ENCODE measurements at places on chromosomes 5 and 9.

DNA sequence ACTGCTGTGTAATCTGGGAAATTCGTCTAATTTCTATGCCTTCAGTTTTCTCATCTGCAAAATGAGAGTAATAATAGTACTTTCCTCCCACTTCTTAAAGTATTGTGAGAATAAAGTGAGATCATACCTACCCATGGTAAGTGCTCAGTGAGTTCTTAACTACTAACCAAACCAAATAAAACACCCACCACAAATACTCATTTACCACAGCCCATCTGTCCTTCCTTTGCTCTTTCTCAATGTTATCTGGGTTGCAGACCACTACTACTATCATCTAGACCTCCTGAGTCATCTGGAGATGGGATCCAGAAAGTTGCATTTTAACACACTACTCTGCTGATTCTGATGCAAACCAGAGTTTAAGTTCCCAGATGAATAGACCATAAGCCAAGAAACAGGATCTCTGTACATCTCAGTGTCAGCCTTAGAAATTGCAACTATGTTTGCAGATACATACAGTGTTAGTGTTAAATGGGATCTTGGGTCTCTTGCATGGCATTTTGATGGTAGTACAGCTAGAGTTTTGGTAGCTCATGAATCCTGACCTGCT is 105.4 kb upstream of the ATP10B start:
- no peak for DNase-seq

GRCh38 chr5:141753971-141754713 is 72.1 kb upstream of the ARAP3 start:
- DNase-seq = no peak

GRCh38 chr5:1442222-1443145 is 2.8 kb downstream of the SLC6A3 start:
- no peak for DNase-seq

GRCh38 chr5:370959-371810 is 49.7 kb downstream of the AHRR start:
- DNase-seq = no peak

DNA sequence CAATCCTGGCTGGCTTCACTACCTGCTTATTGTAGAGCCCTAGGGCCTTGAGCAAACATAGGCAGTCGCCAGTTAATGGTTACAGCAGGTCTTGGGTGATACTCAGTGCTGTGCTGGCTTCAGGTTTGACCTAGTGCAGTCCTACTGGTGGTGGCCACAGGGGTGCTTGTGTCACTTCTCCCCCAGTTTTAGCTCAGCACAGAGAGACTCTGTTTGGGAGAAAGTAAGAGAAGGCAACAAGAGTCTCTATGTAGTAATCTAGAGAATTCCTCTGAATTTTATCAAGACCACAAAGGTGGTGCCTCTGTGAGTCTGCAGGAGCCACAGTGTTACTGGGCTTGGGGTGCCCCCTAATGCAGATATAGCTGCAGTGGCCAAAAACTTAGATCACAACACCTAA is 165.6 kb downstream of the CCDC171 start:
- no peak for DNase-seq

GRCh38 chr5:6803981-6804550 is 90.8 kb downstream of the TENT4A start:
- DNase-seq = no peak

GRCh38 chr5:149886060-149886459 is 58.5 kb downstream of the PDE6A start:
- no peak for DNase-seq

GRCh38 chr5:13910637-13911288 is 33.7 kb downstream of the DNAH5 start:
- DNase-seq = no peak

DNA sequence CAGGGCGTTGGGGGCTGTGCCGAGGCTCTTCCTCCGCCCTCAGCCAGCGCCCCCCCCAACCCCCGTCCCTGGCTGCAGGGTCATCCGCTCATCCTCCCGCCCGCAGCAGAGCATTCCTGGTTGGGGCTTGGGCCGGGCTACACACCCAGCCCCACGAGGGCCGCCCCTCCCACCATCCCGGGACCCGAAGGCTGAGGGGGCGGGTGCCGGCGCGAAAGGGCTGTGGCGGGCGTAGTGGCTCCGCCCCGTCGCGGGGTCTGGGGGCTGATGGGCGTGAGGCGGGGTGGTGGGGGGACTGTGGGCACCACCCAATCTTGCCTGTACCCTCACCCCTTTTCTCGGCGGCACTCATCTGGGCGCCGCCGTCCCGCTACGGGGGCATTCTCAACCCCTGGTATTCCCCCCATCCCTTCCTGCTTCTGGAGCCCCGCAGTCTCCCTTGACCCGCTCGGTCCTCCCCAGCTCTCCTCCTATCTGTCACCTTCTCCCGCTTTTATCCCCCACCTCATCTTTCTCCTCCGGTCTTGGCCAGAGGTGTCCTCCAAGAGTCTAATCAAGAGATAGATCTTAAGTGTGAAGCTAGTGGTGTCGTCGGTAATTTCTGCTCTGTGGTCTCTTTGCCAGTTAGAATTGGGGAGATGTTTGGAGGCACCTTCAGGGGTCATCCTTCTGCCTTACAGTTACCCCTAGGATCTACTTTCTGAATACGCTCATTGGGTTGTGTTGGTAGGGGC is 1.6 kb downstream of the FER start:
- no peak for DNase-seq

DNA sequence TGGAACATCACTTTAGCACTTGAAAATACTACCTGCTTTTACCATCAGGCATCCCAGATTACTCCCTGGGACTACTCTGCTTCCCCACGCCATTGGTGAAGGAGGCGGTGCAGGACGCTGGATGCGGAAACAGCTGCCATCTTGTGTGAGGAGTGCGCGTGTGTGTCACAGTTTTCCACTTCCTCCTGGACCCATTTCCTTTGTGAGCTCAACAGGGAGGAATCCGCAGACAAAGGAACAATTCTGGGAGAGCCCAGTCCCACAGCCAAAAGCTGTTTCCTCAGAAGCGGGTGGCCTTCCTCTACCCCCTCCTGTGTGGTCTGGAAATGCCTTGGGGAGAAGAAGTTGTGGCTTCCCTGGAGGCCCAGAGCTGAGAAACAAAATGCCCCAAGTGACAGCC is 16.8 kb downstream of the AFAP1L1 start:
- DNase-seq = no peak

DNA sequence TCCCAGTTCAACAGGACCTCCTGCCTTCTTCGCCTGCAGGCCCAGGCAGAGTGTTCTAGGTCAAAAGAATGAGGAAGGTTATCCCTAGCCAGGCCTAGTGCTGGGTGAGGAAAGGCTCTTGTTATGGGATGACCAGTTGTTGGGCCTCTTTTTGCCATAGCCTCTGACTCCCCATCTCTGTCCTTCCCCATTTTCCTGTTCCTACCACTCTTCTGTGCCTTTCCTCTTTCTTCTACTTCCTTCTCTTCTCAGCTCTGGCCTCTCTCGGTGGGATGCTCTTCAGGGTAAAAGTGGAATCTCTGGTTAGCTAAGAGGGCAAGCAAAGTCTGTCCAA is 1.2 kb upstream of the PCDH1 start:
- no peak for DNase-seq

DNA sequence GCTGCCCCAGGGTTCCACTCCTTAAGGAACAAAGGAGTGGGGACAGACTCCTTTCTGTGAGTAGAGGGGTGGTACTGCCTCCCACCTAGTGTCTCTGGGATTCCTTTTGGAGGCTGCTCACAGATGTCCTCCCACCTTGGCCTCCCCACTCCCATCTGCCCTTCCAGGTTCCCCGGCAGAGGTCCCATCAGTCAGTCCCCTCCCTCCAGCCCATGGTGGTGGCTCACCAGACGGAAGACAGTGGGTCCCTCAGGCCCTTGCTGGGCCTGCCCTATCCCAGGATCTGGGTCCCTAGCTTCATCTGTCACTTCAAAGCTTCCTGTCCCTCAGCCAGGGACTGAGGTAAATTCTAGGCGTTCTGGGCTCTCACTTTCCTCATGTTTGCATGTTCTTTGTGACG is 35.6 kb upstream of the NEK6 start:
- DNase-seq = no peak

GRCh38 chr9:129458663-129459546 is 162.0 kb downstream of the C9orf50 start:
- no peak for DNase-seq

DNA sequence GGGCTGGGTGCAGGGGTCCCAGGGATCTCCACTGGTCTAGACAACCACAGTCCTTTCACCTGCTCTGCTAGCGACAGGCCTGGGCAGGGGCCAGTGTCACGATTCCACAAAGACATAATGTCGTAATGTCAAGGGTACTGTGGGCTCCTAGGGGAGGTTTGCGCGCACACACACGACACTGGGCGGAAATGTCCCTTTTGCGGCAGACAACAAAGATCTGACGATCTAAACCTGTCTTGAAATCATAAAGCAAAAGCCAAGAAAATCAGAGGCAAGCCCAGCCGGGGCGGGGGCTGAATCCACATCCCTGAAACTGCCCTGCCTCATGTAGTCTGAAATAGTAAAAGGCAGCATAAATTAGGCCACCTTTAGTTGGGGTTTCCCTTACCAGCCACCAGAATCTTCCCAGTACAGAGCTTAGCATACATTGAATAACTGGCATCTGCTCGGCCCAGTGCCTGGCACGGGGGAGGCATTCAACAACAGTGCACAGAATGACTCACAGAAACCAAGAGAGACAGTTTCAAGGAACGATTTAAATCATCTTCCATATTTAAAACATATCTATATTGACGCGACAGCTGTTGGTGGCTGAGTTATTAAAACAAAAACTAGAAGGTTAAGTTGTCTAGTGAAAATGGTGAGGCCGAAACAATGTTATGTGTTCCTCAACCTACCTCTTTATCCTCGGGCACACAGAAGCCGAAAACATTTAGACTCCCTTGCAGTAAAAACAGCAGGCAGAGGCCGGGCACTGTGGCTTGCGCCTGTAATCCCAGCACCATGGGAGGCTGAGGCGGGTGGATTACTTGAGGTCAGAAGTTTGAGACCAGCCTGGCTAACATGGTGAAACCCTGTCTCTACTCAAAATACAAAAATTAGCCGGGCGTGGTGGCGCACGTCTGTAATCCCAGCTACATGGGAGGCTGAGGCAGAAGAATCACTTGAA is 151.0 kb downstream of the MYO10 start:
- no peak for DNase-seq

DNA sequence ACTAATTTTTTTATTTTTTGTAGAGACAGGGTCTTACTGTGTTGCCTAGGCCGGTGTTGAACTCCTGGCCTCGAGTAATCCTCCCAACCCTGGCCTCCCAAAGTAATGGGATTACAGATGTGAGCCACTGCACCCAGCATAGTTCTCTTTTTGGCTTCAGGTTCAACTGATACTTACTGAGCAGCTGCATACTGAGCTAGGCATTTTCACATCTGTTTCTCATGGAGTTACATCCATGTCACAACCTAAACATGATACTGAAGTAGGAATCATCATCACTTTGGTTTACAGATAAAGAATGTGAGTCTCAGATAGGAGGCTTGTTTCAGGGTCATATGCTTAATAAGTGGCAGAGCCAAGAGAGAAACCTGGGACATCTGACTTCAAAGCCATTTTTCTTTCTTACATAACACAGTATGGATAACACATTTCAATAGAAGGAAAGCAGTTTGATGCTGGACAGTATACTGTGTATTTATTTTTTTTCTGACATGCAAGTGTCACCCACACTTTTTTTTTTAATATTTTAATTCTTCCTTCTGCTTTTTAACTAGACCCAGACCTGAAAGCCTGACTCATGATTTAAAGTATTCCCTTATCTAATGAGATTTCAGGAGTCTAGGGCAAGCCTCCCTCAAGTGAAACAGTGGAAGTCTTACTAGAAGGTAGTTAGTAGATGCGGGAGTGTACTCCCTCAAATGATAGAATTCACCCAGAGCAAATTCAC is 90.8 kb downstream of the HACD4 start:
- no peak for DNase-seq

DNA sequence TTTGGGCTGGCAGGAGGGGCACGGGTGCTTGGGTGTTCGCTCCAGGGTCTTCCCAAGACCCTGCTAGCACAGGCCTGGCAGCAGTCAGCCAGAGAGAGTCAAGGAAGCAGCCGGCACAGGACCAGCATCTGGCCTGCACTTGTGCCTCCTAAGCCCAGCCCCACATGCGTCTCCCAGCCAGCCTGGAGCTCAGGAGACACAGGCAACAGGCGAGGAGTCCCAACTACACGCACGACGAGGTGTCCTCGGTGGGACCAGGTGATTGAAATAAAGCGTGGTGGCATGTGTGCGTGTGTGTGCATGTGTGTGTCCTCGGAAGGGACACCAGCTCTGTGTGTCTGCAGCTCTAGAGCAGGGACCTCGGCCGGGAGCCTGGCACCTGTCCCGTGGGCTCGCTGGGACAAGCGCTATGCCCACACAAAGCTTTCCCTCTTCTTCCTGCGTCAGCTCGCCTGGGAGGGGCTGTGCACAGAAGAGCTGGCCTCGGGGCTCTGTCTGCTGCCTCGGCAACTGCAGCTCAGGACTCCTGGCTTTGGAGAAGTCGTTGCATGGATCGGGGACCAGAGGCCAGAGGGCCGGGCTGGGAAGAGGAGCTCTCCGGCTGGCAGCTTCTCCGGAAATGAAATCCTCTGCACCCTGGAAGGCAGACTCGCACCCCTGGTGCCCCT is 14.7 kb upstream of the SLC9A3 start:
- no peak for DNase-seq

DNA sequence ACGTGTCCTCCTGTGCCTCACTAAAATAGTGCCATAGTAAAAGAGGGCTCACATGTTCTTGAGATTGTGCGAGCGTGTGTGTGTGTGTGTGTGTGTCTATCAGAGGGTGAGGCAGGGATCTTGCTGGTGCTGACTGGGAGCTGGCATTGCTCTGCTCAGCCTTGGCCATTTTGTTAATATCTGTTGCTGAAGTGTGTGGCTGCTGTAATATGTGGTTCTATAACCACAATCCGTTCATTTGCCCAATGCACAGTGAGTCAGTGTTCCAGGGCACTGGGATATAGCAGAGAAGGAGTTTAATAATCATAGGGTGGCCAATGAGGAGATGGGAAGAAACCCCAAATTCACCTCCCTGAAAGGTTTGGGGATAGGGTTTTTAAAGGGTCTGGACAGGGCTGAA is 61.3 kb downstream of the RASGRF2 start:
- DNase-seq = no peak

- DNase-seq = no peak
Observed at GRCh38 chr9:78821126-78821822, 524.3 kb downstream of the PSAT1 start.

- DNase-seq = no peak
Observed at GRCh38 chr5:66854416-66854815, 258.2 kb downstream of the MAST4 start.

DNA sequence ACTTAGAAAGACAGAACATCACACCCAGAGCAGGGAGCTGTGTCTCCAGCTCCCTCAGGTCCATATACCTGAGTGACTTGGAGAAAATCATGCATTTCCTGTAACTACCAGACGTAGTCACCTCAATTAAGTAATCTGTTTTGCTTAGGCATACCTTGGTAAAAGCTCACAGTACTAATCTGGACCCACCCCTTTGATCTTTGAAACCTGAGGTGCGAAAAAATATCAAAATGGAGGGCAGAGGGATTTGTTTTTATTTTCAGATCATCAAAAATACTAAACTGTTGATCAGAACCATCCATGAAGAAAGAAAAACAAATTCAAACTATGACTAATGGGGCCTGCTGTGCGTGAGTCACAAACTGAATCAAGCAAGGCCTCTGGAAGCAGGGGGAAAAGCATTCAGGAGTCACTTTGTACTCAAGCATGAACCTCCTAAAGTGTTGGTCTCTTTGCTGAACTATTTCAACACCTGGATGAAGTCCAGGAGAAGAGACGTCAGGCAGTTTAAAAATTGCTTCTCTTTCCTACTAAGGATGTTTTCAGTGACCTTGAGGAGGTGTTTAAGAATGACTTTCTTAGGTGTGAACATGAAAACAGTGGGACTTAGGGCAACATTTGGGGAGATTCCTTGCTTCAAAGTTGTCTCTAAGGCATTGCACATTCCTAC is 76.3 kb downstream of the MUSK start:
- DNase-seq = no peak

- no peak for DNase-seq
Observed at GRCh38 chr5:228886-229285, 10.8 kb downstream of the SDHA start.

Measured in NCI-H2081 treated with DMSO at 0.1 percent for 48 hours (cell line).